ENCODE measurements at places on chromosomes 12 and 14.

DNA sequence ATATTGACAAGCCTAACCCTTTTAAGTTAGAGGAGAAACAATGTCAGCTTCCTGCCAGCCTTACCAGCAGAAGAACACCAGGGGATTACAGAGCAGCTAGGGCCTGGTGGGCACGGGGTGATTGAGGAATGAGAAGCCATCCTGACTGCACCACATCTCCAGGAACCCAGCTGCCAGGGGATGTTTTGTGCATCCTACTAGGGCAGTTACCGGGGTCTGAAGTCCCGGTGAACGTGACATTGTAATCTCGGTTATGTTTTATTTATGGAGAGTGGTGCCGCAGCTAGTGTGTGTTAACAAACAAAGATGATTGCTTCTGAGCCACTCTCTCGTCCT lies 115.9 kb downstream of the BCL11B start:
- no peak for DNase-seq

- DNase-seq, result no peak
Measured at GRCh38 chr12:105401198-105401597, 70.7 kb downstream of the C12orf75 start.

DNA sequence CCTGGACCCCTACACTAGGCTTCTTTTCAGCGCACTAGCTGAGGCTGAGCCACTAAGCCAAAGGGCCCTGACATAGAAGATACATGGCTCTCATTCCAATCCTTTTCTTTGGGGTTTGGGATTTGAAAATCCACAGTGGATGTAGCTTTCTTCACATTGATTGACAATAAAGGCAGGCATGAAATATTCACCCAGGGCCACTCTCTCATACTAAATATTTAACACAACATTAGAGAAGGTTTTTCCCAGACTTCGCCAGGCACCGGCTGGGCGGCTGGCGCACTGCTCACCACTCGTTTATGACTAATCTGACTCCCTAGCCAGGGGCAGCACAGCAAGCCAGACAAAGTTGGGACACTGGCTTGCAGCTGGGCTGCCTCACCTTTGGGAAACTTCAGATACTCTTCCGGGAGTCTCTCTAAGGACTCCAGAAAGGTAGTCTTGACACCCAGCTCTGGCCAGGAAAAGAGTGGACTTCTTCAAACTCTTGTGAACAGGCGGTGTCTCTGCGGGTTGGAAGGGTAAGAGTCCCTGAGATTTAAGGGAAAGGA lies 699 bp upstream of the HOXC11 start:
- DNase-seq, result no peak

- no peak for DNase-seq
Measured at GRCh38 chr14:100088226-100088625, 23.0 kb downstream of the EVL start.

DNA sequence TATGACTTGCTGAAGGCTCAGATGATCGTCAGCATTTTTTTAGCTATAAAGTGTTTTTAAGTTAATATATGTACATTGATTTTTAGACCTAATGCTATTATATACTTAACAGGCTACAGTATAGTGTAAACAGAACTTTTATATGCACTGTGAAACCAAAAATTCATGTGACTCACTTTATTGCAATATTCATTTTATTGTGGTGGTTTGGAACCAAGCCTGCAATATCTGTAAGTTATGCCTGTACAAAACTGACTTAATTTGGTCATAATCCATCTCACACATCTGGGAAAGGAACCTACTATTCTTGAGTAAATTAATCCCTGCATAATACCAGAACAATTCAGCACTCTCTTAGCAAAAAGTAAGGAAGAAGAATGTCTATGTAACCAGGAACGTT lies 390.7 kb downstream of the SYT1 start:
- DNase-seq, result no peak

- DNase-seq, result no peak
Measured at GRCh38 chr12:119154435-119154818, 24.3 kb upstream of the HSPB8 start.

GRCh38 chr12:41465526-41465925 lies 277.4 kb downstream of the PDZRN4 start:
- no peak for DNase-seq

- DNase-seq, result peak; percentile 53
Measured at GRCh38 chr12:54879150-54879549, 24.8 kb downstream of the MUCL1 start.

Measured in suppressor macrophage treated with lipopolysaccharide for 4 hours (primary cell).